ENCODE measurements at places on chromosomes 3 and 15.

DNA sequence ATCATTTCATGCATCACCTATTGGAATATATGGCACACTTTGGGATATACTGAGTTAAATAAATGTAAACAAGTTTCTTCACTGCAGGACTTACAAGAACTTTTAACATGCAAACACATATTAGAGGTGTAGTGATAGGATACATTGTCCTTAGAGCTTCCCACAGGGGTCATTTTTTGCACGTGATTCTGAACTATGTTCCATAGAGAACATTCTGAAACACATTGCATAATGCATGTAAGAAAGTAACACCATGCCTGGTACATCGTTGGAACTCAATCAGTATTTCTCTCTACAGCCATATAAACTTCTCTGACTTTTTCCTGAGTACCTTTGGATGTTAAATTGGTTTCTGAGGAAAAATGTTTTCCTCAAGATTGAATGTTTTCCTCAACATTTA lies 28.3 kb downstream of the MRAS start:
- no peak for DNase-seq

GRCh38 chr3:15660055-15660935 lies 58.8 kb downstream of the BTD start:
- DNase-seq = no peak

- no peak for DNase-seq
Observed at GRCh38 chr15:71591057-71591456, 219.3 kb upstream of the NR2E3 start.

GRCh38 chr15:89542369-89542768 lies 32.9 kb upstream of the TICRR start:
- no peak for DNase-seq

- no peak for DNase-seq
Observed at GRCh38 chr3:143172795-143173145, 53.2 kb downstream of the CHST2 start.

DNA sequence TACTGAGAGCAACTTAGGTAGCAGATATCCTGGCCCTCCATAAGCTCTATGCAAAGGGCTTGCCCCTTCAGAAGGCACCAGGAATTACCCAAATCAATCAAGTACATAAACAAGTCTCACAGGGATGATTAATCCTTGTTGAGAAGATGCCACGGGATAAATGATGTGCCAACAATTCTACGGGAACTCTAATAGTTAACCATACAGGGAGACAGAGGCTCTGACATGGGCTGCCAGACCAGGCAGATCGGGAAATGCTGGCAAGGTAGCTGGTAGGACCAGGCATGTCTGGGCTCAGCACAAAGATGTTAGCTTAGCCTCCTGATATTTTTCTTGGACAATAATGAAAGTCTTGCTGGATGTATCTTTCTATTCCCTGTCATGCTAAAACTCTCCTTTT lies 249.3 kb upstream of the THBS1 start:
- DNase-seq = no peak

GRCh38 chr3:4642611-4643010 lies 149.5 kb downstream of the ITPR1 start:
- no peak for DNase-seq

GRCh38 chr15:96160269-96160668 lies 170.2 kb upstream of the NR2F2 start:
- no peak for DNase-seq

GRCh38 chr3:61665121-61665520 lies 103.8 kb downstream of the PTPRG start:
- no peak for DNase-seq

- DNase-seq = no peak
Observed at GRCh38 chr3:136332302-136332701, 82.2 kb downstream of the PCCB start.

GRCh38 chr15:83283138-83283812 lies 1.2 kb downstream of the BNC1 start:
- no peak for DNase-seq

- DNase-seq = no peak
Observed at GRCh38 chr3:192340031-192340430, 387.3 kb downstream of the FGF12 start.

- DNase-seq = no peak
Observed at GRCh38 chr3:67614195-67614594, 40.2 kb downstream of the SUCLG2 start.

DNA sequence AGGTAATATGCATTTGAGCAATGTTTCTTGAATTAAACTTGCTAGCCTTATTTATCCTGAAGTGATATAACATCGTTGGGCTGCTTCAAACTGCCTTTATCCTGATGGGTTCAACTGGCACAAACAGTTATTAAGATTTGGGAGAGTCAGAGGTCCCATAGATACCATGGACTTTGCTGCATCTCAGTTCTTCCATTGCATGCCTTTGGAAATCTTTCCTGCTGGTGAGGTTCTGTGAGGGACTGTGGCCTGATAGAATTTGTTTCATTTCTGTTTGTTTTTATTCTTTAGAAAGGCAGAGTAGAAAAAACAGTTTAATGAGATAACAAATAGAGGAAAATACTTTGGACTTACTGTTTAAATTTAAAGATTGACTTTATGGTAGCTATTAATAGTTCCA lies 508.3 kb downstream of the LPP start:
- no peak for DNase-seq

Measured in activated CD4-positive, alpha-beta T cell treated with anti-CD3 and anti-CD28 coated beads, Interleukin-2, amount 50 U/mL, for 1 hour (primary cell).